Fibroblast of villous mesenchyme (primary cell): ENCODE measurements at places on chromosomes 7 and 10. TPM values are rescaled to one million over a fixed set of nuclear protein-coding genes. Genes with fewer than 3 reads are reported as not detected.
A peak's percentile ranks its signal among the peaks of the same experiment; 100 is the strongest.

MALRD1 gene
- 0.32 and 1.7 TPM in 2 replicates for total RNA-seq

SUN3 gene
- not detected in 2 replicates for total RNA-seq

ACTL6B gene
- not detected in 2 replicates for total RNA-seq

RBM20 gene
- total RNA-seq, result under 0.01 and 0.32 TPM in 2 replicates

KCP gene
- total RNA-seq, result under 0.01 TPM in 1 of 2 replicates, not detected in the other

SFXN4 gene
- total RNA-seq, result 11.3 and 13.0 TPM in 2 replicates

MET gene
- 23.8 and 48.8 TPM in 2 replicates for total RNA-seq

LIPK gene
- not detected in 2 replicates for total RNA-seq

POM121 gene
- 6.4 and 6.9 TPM in 2 replicates for total RNA-seq

SLIT1 gene
- under 0.01 TPM in 1 of 2 replicates, not detected in the other for total RNA-seq

- DNase-seq, result no peak
Observed at GRCh38 chr7:27240015-27240731, 2.4 kb upstream of the EVX1 start.

DNA sequence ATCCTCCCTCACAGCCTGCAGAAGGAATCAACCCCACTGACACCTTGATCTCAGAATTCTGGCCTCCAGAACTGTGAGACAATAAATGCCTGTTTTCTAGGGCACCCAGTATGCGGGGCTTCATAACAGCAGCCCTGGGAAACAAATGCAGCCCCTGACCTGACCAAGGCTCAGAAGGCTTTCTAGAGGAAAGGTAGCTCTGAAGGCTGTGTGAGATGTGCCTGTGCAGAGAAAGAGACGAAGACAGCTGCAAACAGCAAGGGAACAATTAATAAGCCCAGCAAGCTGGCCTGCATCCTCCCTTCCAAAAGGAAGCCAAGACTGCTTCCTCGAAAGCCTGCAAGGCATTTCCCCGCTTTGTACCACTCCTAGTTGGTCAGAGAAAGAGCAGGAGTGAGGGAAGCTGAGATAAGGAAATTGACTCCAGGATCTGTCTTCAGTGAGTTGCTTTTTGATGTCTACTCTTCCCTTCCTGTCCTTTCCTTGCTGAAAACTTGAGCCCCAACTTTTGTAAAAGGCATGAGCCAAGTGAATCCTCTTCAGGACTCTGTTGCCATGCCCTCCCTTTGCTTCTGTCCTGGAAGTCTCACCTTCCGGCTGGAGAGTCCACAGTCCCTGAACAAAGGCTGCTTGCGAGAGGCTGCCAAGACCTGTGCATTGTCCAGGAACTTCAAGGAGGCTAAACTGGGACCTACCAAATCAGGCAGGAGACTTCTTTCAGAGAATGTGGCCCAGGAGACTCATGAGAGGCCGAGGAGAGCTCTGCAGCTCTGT, 71.2 kb upstream of the ARID5B start:
- no peak for DNase-seq

GRCh38 chr10:115214829-115215228, 121.7 kb downstream of the ATRNL1 start:
- DNase-seq, result no peak

DNA sequence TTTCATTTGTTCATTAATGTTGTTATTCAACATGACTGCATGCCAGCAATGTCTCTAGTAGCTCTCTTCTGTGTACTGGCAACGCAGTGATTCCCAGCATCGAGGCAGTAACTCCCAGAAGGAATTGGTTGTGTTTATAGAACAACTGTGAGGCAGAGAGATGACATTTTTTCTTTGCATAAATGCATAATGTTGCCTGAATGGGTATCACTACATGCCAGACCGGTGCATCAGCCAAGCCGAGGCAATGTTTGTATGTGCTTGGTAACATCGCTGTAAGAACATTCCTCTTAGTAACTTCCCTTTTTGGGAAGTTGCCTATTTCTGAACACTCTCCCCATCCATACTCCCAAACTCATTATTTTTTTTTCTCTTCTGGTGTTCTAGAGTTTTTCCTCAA, 182.9 kb downstream of the HTR7 start:
- peak; percentile 70 for DNase-seq

- DNase-seq, result no peak
Observed at GRCh38 chr10:128422190-128422589, 296.0 kb upstream of the MKI67 start.

GRCh38 chr7:48083114-48083830, 5.8 kb upstream of the UPP1 start:
- DNase-seq, result peak; percentile 99

- DNase-seq, result peak; percentile 73
Observed at GRCh38 chr10:46525177-46525823, 31.2 kb downstream of the GPRIN2 start.

DNA sequence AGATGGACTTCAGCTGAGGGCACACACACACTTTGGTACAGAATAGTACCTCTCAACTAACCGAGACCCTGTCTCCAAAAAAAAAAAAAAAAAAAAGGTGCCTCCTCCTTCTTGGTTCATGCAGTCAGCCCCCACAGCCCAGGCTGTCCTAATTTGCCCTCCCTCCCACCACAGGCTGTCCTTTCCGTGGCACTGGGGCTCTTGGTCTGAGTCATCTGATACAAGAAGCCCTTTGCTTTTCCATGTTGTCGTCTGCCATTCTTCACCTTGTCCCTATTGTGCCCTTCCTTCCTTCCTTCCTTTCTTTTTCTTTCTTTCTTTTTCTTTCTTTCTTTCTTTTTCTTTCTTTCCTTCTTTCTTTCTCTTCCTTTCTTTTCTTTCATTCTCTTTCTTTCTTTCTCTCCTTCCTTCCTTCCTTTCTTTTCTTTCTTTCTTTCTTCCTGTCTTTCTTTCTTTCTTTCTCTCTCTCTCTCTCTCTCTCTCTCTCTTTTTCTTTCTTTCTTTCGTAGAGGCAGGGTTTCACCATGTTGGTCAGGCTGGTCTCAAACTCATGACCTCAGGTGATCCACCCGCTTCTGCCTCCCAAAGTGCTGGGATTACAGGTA, 96.0 kb upstream of the IKZF1 start:
- no peak for DNase-seq

GRCh38 chr10:86284355-86285105, 82.1 kb downstream of the GRID1 start:
- DNase-seq, result no peak

DNA sequence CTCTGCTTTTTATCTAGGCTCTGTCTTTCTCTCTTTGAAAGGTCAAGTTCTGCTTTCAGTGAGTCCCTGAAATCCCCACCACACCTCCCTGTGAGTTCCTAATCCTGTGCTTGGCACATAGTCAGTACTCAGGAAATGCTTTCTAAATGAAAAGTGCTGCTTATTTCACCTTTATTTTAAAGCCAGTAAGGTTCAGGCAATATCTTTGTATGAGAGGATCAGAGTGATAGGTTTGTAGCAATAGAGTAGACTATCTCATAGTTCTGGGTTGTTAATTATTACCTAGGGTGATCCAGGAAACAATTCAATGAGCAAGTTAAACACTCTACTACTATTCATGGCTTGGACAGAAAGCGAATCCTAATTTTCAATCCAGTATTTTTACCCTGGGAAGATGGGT, 7.4 kb upstream of the LAMB1 start:
- no peak for DNase-seq

DNA sequence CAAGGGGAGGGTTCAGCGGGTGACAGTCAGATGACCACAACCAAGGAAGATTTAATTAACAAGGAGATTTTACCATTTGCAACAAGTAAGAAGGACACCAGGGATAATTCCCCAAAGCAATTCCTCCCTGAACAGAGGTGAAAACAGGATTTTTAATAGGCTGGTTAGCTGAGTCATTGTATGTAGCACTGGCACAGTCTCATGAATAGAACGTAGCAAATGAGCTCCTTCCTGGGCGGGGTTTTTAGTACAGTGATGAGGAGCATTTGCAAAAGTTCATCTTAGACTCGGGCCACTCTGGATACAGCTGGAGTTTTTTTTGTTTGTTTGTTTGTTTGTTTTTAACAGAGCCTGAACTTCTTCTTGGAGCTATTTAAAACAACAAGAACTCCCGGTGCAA, 39.0 kb downstream of the TAC1 start:
- no peak for DNase-seq

DNA sequence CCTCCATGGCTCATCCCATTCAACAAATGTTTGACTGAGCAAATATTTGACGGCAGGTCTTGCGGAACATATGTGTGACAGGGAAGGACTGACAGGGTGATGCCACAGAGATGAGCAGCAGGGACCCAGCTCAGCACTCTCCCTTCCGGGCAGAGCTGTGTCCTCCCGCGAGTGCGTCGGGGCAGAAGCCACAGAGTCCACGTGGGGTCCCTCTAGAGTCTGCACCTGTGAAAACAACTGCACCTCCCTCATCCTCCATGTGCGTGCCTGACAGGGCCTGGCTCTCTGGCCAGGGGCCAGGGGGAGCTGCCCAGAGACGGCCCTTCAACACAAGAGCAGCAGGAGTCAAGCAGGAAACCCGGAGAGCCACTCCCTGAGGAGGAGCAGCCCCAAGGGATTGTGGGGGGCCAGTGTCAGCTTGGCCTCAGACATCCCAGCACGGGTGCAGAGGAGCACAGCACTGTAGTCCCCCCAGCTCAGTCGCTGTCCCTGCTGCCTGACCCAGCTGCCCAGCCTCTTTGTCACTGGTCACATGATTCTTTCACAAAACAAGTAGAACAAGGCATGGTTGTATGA, 83.6 kb upstream of the TMEM72 start:
- DNase-seq, result no peak

DNA sequence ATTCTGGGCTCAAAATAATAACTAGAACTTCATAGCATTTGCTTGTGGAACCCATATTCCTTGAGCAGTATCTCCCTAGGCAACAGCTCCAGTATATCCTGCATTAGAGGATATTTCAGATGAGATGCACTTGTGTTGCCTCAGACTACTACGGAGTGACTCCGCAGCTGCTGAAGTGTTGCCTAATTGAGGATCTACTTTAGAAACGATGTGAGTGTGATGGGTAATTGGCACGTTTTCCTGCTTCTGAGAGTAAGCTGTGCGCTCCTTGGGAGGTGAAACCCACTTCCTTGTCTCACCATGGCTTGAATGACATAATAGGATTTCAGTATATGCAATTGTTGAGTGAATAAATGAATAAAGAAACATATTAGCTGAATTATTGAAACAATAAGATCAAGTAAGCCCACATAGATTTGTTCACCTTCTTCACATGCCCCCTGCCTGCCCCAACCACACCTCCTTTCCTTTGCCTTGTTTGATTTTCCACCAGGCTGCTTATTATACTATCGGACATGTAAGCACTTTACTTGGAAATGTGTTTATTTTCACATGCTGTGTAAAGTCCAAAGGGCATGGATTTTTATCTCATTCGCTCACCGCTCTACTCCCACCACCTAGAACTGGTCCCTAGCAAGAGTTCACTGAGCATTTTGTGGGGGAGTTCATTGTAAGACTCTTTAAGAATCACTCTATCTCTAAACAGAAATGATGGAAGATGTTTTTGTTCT, 303.8 kb downstream of the KCNMA1 start:
- DNase-seq, result no peak

- DNase-seq, result no peak
Observed at GRCh38 chr7:134016942-134017303, 110.2 kb upstream of the LRGUK start.

GRCh38 chr7:98860071-98860470, 9.7 kb downstream of the TMEM130 start:
- DNase-seq, result no peak
